ENCODE measurements at places on chromosomes 3 and 15.

GRCh38 chr3:77816366-77816765 is 776.5 kb downstream of the ROBO2 start:
- no peak for DNase-seq

- DNase-seq: peak; percentile 50
Observed at GRCh38 chr15:77836121-77836692, 203.5 kb upstream of the LINGO1 start.

DNA sequence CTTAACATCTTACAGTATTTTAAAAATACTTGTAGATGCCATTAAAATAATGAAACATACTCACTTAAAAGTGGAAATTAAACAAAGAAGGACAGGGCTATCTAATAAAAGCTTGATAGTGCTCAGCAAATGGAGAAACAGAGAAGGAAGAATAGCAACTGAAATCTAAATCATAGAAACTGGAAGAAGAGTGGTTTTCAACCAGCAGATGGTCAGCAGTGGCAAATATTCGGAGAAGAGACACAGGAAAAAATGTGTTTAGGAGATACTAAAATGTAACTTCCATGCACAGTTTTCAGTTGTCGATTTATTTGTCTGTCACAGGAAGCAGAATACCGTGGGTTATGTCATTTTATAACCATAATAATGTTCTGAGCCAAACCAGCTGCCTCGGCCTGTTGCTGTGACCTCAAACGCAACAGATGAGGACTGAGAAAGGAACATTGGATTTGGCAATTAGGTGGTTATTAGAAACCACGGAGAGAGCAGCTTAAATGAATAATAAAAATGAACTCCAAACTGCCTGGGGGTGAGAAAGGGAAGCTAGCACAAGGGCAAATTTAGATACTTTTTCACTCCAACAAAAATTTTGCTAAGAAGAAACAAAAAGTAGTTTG is 246.6 kb upstream of the KCNMB2 start:
- DNase-seq: no peak

DNA sequence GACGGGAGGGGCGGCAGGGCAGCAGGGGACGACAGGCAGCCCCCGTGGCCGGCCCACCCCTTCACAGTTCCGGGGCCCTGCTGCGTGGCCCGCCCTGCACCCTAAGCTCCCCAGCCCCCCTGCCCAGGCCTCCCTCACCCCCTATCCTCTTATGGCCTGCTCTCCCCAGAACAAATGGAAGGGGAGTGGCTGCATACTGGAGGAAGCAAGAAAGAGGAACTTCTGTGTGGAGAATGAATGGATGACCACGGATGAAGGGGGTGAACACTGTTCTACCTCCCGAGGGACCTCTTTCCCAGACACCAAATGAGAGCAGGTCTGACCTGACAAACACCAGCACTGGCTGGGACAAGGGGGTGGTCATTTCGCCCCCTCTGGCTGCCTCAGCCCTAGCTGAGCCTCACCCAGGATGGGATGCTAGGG is 25.0 kb downstream of the SEC61A1 start:
- DNase-seq: no peak

DNA sequence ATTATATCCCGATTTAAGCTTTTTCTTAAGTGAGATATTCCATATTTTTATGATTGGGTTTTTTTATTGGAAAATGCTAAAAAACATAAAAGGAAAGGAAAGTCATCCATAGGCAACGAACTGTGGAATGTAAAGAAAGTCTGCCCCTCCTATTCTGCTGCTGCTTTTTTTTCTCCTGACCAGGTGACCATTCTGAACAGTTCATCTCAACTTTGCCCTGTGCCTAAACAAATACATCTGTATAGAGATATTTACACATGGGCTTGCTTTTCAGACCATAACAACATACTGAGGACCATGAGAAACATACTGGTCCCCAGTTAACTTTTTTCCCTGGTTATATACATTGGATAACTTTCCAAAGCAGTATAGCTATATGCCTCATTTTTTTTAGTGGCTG is 18.9 kb upstream of the MLF1 start:
- DNase-seq: no peak

- DNase-seq: no peak
Observed at GRCh38 chr3:180690061-180690460, 10.8 kb upstream of the CCDC39 start.

GRCh38 chr3:195036203-195036505 is 234.8 kb downstream of the XXYLT1 start:
- no peak for DNase-seq

DNA sequence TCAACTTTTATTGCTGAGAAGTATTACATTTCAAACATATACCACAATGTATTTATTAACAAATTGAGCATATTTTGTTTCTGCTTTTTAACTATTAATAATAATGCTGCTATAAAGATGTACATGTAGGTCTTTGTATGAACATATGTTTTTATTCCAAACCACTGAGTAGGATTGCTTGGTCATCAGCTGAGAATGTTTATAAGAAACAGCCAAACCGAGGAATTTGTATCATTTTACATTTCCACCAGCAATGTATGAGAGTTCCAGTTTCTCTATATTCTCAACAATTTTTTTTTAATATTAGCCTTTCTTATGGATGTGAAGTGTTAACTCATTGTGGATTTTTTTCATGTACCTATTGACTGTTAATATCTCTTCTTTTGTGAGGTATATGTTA is 119.5 kb upstream of the MDFIC2 start:
- no peak for DNase-seq

DNA sequence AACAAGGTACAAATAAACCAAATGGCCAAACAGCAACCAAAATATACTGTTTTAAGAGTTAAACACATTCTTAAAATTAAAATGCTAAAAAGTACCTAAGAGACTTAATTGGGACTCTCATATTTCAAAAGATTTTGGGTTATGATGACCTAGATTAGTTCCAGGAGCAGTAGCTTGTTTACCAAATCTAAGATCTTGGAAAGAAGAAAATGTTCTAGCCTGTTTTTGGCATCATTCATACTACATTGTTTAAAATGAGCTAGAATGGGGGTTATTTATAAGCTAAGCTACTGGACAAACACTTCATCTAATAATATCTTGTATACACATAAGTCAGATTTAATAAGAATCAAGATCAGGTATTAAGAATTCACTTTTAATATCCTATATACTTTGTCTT is 22.8 kb downstream of the ATOSA start:
- no peak for DNase-seq

DNA sequence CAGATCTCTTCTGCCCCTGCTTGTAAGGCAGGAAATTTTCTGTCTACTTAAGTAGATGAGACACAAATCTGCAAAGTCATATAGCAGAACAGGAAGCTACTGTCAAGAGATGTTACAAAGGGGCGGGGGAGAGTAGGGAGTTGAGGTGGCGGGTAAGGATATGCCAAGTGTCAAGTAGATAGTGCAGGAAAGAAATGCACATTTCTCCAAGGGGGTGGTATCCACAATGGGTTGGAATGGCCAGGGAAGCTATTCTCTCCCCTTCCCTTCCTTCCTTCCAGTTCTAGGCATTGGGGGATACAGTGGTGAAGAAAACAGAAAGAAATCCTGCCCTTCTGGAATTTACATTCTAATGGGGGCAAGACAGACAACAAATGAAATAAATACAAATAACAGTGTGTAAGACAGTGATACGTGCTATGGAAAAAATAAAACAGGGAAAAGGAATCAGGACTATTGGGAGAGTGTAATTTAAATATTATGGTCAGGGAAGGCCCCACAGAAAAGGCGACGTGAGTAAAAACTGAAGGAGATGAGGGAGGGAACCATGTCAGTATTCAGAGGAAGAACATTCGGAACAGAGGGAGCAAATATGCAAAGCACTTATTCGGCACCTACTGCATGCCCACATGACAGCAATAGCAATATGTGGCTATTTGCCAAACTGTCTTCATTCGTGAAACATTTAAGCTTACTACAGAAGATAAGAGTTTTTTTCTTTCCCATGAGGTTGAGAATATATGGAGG is 42.8 kb upstream of the RNU6-1 start:
- no peak for DNase-seq

DNA sequence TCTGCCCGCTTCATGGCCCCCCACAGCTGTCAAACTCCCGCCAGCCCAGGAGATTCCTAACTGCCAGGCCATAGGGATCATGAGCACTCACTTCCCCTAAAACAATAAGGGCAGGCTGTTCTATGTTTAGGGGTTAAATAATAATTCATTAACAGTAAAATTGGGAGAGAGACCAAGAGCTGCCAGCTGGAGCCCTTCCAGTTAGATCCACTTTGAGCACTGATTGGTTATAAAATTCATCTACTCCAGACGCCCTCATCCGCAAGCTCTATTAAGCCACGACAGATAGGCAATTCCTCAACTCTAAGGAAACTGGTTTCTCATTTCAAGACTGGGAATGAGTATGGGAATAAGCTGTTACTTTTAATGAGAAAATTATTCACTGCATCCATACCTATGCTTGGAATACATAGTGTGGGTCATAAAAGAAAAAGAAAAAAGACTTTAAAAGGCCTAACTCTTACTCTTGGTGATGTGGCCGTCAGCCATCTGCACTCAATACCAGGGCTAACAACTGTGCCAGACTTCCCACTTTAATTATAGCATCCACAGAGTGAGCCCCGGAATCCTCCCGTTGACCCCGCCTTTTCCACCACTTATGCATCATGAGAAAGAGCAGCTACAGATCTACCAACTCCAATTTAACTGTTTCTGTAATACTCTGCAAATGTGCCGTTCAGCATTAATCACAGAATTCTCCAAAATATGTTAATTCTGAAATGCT is 44.5 kb downstream of the IL17RD start:
- no peak for DNase-seq

GRCh38 chr15:50687302-50687902 is 805 bp upstream of the TRPM7 start:
- DNase-seq: no peak

GRCh38 chr3:3799173-3800079 is at the start of gene LRRN1:
TSS of gene LRRN1 (plus strand) at chr3:3799431. CDS start at chr3:3844642, 45,211 bp downstream.
- no peak for DNase-seq

DNA sequence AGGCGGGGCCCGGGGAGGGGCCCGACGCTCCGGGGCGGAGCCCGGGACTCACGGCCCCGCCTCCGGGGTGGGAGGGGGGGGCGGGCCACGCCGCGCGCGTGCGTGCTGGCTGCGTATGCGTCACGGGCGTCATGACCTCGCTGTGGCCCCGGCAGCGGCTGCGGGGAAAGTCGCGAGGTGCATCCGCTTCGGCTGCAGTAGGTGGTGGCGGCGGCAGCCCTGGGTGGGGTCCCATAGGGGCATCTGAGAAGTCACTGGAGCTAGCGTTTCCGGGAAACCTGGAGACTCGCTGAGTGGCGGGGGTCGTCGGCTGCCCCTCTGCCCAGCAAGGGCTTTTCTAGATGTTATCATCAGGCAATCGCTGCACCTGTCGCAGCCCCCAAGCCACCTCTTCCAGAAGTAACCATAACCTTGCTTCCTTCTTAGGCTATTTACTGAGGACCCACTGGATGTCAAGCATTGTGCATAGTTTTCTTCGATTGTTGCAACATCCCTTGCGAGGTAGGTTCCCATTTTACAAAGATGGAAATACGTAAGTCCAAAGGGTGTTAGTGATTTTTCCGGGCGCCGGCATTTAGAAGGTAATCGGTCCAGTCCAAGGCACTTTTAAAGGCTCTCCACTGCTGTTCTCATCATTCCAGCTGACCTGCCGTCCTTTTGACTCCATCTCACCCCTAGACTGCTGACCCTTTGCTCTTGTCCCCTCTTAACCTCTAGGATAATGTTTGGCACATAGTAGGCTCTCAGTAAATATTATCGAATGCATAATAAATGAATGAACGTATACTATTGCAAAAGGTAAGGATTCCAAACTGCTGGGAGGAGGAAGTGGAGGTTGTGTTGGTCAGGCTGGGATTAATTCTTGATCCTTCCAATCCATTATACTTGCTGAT is at the start of gene GDPGP1:
GDPGP1 (plus strand) TSS at position 114 of the 893 bp plus-strand sequence. CDS start 6,700 bp downstream, outside the sequence.
- no peak for DNase-seq

GRCh38 chr3:195931582-195932273 is 23.4 kb upstream of the TNK2 start:
- no peak for DNase-seq

DNA sequence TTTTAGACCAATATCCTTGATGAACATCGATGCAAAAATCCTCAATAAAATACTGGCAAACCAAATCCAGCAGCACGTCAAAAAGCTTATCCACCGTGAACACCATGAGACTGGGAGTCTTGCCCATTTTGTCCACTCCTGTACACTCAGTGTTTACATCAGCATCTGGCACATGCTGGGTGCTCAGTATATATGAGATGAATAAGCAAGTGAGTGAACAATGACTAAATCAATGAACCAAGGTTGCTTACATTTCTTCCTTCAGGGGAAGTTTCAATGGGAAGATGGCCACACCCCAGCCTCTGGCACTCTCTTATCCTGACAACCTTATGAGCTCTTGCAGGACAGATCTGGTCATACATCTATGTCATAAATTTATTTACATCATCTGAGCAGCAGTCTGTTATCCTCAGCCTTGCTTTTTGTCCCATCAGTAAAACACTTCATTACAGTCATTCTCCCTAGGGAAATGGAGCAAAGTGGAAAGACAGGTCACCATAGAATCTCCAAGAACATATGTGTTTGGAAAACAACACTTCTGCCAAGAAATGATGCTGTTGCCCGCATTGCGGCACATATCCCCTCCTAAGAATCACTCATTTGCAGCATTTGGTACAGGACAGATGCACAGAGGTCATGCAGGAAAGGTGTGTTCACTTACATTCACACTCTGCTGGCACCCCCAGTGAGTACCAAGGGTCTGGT is 171.8 kb upstream of the EIF1B start:
- DNase-seq: no peak

DNA sequence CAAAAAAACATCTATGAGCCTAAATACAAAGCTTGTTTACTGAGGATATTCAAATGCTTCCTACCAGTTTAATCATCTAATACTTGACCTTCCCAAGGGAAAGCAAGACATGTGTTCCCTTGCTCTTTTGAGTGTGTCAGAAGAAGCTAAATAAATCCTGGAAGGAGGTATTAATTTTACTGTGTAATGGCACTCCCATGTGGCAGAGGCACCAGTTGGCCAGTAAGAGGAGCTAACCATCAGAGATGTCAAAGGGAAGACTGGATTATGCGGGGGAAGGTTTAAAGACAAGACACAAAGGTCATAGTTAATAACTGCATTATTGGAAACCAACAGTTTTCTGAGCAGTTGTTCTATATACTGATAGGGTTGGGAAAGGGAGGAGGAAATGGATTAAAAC is 125.1 kb downstream of the SUCLG2 start:
- DNase-seq: no peak

DNA sequence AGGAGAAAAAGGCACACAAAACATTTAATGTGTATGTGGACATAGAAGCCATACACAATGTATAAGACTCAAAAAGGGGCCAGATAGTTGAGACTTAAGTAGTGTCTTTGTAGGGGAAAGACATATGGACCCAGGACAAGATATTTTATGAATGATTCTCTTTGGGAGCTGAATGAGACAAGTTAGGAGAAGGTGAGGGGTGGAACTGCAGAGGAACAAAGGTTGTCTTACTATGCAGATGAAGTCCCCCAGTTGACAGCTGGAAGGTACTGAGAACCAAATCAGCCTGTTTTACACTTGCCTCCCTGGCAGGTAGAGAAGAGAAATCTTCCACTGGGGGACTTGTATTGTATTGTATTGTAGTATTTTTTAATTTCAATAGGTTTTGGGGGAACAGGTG is 14.9 kb upstream of the GCNT3 start:
- no peak for DNase-seq

GRCh38 chr3:108090049-108090700 is 656 bp downstream of the CD47 start:
- DNase-seq: peak; percentile 56
